ENCODE measurements at places on chromosomes 5 and 9.
A peak's percentile ranks its signal among the peaks of the same experiment; 100 is the strongest.

DNA sequence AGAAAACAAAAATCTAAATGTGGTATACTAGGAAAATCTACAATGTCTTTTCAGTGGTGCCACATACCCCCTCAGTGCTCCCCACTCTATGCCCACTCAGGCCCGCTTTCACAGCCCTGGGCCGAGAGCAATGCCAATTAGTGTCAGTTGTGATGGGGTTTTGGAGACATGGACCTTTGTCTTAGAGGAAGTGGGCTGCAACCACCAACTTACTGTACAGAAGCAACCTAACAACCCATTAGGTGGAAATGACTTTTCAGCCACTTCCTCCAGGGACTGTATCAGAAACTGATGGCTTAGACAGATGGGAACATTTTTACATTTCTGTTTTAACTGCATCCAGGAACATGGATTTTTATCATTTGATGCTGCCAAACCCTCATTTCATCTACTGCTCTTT, 268.0 kb downstream of the BNC2 start:
- DNase-seq, result no peak

DNA sequence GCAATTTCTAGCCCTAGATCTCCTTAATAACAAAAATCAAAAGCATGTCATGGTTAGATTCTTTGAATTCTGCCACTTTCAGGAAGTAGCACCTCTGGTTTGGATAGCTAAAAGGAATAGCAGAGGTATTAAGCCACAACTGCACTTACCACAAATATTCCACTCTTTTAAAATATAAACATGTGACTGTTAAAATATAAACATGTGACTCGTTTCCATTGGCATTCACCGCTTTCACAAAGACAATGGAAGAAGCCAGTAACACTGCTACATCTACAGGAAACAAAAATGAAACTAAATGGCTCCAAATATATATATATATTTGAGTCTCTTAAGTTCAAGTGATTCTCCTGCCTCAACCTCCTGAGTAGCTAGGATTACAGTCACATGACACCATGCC, 222.9 kb downstream of the ARL15 start:
- peak; percentile 87 for DNase-seq

- DNase-seq, result no peak
Observed at GRCh38 chr9:124781967-124782660, 5.2 kb downstream of the OLFML2A start.

- DNase-seq, result no peak
Observed at GRCh38 chr9:121739971-121740370, 88.5 kb downstream of the DAB2IP start.

GRCh38 chr9:17878810-17879370, 300.0 kb downstream of the SH3GL2 start:
- no peak for DNase-seq

DNA sequence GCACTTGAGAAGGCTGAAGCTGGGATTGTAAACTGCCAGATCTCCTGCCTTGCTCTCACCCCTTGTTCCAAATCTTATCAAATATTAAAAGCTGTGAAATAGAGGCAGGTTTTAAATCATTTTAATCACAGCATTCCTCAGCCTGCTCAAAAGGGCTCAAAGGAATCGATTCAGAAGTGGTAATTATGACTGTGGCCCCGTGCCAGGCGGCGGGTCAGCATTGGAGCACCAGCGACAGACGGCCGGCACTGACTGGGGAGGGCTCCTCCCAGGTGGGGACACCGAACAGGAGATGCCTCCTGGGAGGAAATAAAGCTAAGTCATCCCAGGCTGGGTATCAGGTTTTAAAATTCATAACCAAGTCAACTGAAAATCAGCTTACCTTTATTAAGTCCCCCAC, 66.7 kb downstream of the KCNIP1 start:
- no peak for DNase-seq

DNA sequence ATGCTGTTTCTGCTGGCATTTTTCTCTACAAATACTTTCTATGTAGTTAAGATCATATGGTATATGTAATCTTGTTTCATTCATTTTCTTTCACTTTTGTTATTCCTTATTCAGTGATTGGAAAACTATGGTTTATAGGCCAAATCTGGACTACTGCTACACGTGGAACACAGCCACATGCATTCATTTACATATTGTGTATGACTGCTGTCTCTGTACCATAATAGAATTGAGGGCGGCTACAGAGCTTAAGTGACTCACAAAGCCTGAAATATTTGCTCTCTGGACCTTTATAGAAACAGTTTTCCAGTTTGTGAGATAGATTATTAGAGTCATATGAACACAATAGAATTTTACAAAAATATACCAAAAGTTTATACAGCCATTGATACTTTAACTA, 133.6 kb upstream of the CDKN2B start:
- DNase-seq, result peak; percentile 53

Data from fibroblast of the aortic adventitia (primary cell).